Suppressor macrophage treated with lipopolysaccharide for 1 hour (primary cell): ENCODE measurements at places on chromosomes 3 and 15.
A peak's percentile ranks its signal among the peaks of the same experiment; 100 is the strongest.

- no peak for DNase-seq
Measured at GRCh38 chr3:158703566-158703965, 28.7 kb downstream of the RARRES1 start.

DNA sequence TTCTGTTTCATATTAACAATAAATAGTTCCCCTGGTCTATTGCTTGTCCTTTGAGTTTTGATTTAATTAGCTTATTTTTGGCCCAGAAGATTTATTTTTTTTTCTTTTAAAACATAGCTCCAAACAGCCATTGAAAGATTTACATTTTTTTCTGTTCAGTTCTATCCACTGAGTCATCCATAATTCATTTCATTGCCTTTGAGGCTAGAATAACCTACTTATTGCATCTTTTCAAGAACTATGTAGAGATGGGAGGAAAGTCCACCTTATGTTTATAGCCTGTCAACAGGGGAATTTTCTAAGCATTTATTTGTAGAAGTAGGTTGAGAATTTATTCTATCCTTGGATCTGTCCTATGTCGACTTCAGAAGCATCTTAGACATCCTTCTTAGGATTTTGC lies 53.4 kb upstream of the CHD2 start:
- DNase-seq: no peak

DNA sequence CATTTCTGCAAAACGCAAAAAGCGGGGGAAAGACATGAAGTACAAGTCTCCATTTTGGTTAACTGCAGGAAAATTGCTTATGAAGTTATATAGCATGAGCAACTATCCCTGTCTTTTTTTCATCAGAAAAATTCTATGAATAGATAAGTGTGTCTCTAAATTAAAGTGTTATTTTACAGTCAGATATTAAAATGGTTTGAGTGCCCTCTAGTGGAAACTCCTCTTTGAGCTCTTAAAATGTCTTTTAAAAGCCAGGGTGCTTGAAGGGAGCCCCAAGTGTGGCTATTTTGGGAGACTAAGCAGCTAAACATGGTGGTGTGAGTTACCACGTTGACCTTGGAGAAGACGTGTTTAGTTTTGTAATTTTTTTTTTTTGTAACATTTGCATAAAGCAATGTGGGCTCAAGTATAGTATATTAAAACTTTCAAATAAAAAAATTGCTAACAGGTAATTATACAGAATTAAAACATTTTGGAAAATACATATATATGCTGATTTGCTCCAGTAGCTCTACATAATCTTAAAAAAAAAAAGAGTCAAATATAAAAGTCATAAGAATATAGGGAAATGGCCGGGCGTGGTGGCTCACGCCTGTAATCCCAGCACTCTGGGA lies 77.2 kb downstream of the PPP2R3A start:
- peak; percentile 79 for DNase-seq

DNA sequence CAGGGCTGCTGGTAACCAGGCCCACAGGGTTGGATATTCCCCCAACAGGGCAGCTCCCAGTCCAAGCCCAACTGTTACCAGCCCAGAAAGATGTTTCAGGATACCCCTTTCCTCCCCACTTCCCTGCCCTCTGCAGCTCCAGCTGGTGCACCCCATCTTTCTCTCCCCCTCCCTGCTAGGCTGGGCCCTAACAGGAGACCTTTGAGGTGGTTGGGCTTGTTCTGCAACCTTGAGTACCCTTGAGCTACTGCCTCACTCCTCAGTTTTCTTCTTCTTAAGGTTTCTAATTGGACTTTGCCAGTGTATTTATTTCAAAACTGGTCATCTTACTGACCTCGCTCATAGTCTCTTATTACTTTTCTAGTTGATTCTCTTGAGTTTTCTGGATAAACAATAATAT lies 16.9 kb upstream of the INSYN1 start:
- DNase-seq: no peak

DNA sequence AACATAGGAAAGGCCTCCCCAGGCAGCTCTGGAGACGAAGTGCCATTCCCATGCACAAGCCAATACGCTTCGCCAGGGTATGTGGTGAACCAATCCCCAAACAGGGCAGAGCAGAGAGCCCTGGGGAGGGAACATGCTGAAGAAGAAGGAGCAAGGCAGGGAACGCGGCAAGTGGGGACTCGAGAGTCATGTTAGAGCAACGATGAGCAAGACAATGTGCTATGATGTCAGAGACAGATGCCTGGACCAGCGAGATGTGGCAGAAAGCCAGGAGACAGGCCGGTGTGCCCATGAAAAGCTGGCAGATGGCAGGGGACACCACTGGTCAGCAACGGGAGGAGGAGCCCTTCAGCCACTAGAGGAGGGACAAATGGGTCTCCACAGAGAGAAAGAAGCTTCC lies 39.6 kb downstream of the NIPA2 start:
- DNase-seq: no peak

DNA sequence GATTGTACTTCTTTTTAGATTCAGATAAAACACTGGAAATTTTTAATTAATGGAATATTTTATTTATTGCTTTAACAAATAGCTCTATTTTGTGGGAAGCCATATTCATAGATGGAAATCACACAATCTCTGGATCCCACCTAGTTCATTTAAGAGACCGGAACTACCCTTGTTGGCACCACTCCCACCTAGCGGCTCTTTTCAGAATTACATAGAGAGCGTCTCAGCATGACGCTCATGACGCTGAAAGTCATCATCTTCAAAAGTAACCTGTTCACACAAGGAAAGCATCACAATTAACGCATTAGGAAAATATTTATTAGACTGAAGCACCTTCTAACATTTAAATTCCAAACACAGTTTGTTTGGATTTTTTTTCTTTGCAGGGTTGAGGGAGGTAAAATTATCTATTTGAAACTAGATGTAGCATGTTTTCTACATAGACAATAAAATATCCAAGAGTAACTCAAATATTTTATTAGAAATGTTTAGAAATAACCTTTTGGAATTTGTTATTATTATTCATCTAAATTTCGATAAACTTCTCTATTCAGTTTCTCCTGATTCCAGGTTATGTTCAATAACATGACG lies 214.9 kb upstream of the ARRDC4 start:
- DNase-seq: peak; percentile 55
